ENCODE measurements at places on chromosomes 6 and 20. TPM values are rescaled to one million over a fixed set of nuclear protein-coding genes. Genes with fewer than 3 reads are reported as not detected.

The GPR6 gene
- not detected for total RNA-seq

The SENP6 gene
- 73.6 TPM for total RNA-seq

The METTL24 gene
- not detected for total RNA-seq

The EDN1 gene
- total RNA-seq = 2.8 TPM

The TPBG gene
- total RNA-seq = 52.9 TPM

The HTR1B gene
- 2.7 TPM for total RNA-seq

The FAM162B gene
- not detected for total RNA-seq

The RIPPLY2 gene
- total RNA-seq = not detected

The RAB22A gene
- 19.7 TPM for total RNA-seq

The WDR27 gene
- total RNA-seq = 19.0 TPM

The GSTA1 gene
- not detected for total RNA-seq

The GRIK2 gene
- total RNA-seq = 9.6 TPM

The COX4I2 gene
- total RNA-seq = not detected

The TMEM244 gene
- total RNA-seq = not detected

The ANKRD66 gene
- not detected for total RNA-seq

The TCP11 gene
- total RNA-seq = 0.46 TPM
